ENCODE measurements at places on chromosomes 3 and 15.

- peak; percentile 65 for DNase-seq
Measured at GRCh38 chr15:82999905-83000671, 11.4 kb downstream of the C15orf40 start.

GRCh38 chr3:14410503-14411165 lies 8.2 kb downstream of the SLC6A6 start:
- peak; percentile 94 for DNase-seq

DNA sequence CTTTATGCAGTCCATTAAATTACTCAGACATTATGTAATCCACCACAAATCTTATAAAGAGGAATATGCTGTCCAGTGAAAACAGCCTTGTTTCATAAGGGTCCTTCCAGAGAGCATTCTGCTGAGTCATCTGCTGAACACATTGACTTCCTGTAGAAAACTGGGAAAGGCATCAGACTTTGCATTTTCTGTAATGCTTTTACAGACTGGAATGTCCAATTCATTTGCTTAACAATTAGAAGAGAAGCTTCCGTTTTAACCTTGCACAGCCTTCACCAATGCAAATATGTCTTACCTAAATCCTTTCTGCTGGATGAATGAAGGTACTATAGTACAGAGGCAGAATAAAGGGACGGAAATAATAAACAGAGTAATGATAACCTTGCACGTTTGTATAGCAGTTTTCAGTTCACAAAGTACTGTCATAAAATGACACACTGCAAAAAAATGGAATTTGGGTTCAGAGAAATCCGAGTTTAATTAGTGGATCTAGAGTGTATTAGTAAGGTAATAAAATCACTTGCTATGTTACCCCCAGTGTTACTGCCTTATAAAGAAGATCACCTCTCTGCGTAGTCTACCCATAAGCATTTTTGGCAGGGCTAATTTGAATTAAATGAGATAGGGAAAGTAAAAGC lies 301.5 kb downstream of the PYDC2 start:
- peak; percentile 85 for DNase-seq

GRCh38 chr15:88680241-88681001 lies 41.6 kb downstream of the ISG20 start:
- DNase-seq, result peak; percentile 61

GRCh38 chr15:64792282-64792681 lies 16.9 kb upstream of the RBPMS2 start:
- no peak for DNase-seq

DNA sequence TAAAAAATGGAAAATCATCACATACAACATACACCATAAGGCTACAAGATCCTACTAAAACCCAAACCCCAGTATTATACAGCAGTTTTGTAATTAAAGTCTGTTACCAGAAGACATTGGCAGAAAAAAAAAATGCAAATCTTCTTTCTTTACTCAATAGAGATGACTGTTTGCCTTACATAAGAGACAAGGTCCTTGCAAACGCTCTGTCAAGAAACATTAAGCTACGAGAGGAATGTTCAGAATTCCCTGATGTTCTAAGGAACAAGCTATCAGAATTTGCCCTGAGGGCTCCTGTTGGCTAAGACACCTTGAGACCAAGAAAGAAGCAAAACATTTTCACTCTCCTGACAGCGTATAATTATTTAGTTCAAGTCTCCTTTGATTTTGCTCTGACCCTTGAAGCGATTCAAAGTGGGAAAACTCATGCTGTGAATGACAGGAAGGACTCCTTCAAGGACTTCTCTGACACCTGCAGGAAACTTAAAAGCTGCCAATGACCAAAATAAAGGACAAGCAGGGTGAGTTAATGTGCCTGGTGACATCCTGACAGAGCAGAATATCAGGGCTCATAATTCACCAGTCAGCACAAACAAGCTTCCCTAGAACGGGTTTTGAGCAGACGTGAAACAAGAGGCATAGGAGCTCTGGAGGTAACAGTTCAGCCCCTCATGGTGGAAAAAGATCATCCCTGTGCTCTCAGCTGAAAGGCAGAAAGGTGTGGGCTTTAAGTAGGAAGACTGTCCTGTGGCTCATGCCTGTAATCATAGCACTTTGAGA lies 2.5 kb downstream of the SCAMP2 start:
- no peak for DNase-seq

DNA sequence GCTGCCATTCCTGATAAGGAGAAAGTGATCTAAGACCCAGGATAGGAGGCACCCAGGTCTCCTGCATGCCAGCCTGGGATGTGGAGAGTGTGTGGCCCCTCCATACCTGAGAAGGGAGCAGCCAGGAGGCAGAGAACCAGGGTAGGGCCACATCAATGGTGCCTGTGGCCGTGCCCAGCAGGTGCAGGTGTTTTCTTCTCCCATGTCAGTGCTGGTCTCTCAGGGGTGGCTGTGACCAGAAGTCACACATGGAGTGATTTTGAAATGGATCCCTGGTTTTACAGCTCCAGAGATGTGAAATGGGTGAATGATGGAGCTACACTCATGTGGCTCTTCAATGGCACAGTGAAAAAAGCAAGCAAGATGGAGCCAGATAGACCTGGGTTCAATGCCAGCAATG lies 3.3 kb upstream of the ISL2 start:
- no peak for DNase-seq
